ENCODE measurements at places on chromosomes 4 and X.

DNA sequence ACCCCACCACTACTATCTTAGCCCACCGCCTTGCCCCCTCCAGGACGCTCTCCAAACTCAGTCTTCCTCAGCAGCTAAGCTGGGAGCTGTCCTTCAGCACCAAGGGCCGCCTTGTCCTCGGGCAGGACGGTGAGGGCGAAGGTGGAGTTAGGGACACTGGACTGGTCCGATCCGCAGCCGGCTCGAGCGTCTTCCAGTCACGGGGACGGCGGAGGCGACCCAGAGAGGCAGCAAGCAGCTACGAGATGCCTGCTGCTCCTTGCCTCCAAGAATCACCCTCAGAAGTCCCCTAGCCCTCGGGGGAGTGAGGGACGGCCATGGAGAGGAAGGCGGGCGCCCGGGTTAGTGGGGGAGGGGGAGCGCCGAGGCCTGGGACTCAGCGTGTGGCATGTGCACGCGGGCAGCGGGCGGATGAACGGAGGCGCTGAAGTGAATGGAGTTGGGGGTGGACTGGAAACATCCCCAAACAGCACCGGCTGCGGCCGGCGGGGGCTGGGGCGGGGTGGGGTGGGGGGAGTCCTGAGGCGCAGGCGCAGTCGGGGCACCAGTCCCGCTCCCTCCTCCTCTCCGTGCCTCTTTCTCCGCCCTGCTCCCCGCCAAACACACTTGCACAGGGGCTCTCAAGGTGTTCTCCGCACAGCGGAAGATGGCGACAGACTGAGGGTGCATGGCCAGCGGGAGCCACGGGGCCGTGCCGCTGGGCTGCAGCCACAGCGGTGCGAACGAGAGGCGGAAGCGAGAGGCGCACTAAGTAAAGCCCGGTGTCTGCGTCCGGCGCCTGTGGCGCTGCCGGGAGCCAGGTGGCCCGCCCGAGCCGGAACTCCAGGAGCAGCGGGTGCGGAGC is at the start of gene NALF2:
Gene NALF2, plus strand, starts transcription at position 545 of the 844 bp plus-strand sequence. CDS start 957 bp downstream, outside the sequence.
- peak; percentile 16 for DNase-seq

GRCh38 chrX:111431001-111431400 is 19.0 kb upstream of the DCX start:
- DNase-seq = no peak

DNA sequence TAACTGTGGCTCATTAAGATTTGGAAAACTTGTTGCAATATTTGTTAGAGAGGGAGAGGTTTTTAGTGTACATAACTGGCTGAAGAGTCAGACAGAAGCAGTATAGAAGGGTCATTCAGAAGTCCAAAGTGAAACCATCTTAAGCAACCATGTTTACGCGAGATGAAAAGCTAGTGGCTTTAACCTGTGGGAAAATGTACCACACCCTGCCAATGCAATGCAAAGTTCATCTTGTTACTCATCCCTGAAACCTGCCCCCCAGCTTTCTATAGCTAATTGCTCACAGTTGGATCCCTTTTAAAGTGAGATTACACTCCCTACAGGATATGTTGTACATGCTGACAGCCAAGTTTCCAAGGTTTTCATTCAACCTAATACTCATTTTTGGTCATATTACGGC is 96.7 kb upstream of the RAPGEF2 start:
- DNase-seq = no peak

DNA sequence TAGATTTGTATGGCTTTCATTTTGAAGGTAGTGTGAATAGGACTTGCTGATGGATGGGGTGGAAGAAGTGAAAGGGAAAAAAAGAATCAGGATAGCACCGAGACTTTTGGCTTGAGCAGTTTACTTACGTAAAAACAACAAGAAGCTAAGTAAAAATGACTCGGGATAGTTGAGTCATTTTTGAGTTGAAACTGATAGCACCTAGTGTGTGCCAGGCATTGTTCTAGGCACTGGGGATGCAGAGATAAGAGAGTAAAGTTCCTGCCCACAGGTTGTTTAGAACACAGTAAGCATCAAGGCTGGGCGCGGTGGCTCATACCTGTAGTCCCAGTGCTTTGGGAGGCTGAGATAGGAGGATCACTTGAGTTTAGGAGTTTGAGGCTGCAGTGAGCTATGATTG is 34.7 kb downstream of the ADD1 start:
- no peak for DNase-seq

DNA sequence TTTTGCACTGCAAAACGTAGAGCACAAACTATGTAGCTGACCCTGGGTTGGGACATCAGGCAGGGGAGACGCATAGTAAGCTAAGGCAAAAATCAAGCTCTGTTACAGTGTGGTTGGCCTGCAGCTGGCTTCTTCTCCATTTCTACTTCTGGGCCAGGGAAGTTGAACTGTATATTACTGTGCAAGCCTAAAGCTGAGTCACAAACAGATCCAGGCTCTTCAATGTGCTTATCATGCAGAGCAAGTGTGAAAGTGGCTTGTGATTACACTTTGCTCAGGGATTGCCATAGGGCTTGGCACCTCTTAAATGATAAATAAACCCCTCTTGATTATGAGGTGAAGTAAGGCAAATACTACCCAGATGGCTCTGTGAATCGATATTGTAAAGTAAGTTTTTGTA is 40.5 kb downstream of the CLDN34 start:
- DNase-seq = no peak

GRCh38 chrX:134880866-134881265 is 109.9 kb upstream of the SMIM10 start:
- DNase-seq = no peak

GRCh38 chr4:95638920-95639501 is 90.2 kb upstream of the UNC5C start:
- DNase-seq = no peak

DNA sequence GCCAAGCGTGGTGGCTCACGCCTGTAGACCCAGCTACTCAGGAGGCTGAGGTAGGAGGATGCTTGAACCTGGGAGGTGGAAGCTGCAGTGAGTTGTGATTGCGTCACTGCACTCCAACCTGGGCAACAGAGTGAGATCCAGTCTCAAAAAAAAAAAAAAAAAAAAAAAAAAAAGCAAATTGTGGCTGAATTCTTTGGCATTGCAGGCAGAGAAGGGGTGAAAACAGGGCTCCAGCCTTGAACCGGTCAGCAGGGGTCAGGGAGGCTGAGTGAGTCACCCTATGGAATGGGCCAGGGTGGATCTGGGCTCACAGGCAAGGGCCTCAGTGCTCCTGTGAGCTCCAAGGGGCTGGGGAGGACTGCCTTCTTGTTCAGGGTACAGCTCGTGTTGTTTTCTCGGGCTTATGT is 13.2 kb upstream of the FAM3A start:
- DNase-seq = no peak

GRCh38 chrX:140767646-140768045 is 58.1 kb downstream of the LINC00632 start:
- DNase-seq = no peak
